Panc1 (cell line): ENCODE measurements at places on chromosomes 1 and 21. TPM values are rescaled to one million over a fixed set of nuclear protein-coding genes. Genes with fewer than 3 reads are reported as not detected.

Gene HSD3B1
- total RNA-seq: not detected

Gene SERTAD4
- 0.31 TPM for total RNA-seq

Gene KCNH1
- not detected for total RNA-seq

Gene LEPR
- total RNA-seq: 3.0 TPM

Gene MYOC
- not detected for total RNA-seq

Gene ZNF593OS
- not detected for total RNA-seq

Gene C1orf226
- 38.4 TPM for total RNA-seq

Gene TOE1
- 14.3 TPM for total RNA-seq

Gene TGFB2
- total RNA-seq: 58.9 TPM

Gene C4BPA
- 0.26 TPM for total RNA-seq

Gene PPIAL4G
- not detected for total RNA-seq

Gene IL10
- not detected for total RNA-seq

Gene CADM3
- total RNA-seq: 0.28 TPM

Gene CR1L
- not detected for total RNA-seq

Gene BRDT
- total RNA-seq: not detected

Gene DMBX1
- total RNA-seq: 0.05 TPM

Gene CCDC27
- not detected for total RNA-seq

Gene GJC2
- 2.4 TPM for total RNA-seq

Gene RNU1-3
- total RNA-seq: 1,290 TPM

Gene HAO2
- total RNA-seq: not detected

Gene TCHHL1
- not detected for total RNA-seq

Gene OR2T35
- total RNA-seq: not detected

Gene AKNAD1
- total RNA-seq: 0.26 TPM

Gene BMP8A
- 0.54 TPM for total RNA-seq

Gene SAMD11
- total RNA-seq: 51.8 TPM

Gene CRNN
- not detected for total RNA-seq

Gene RSPH1
- total RNA-seq: 0.46 TPM

Gene BARHL2
- not detected for total RNA-seq

Gene WDR77
- total RNA-seq: 49.9 TPM

Gene RCC1
- total RNA-seq: 61.2 TPM

Gene LENEP
- 0.67 TPM for total RNA-seq

Gene HES3
- not detected for total RNA-seq

Gene CLIC4
- total RNA-seq: 123 TPM

Gene NFIA
- 20.9 TPM for total RNA-seq

Gene NUP210L
- 0.05 TPM for total RNA-seq

Gene TMPRSS3
- total RNA-seq: not detected

Gene SLC9C2
- not detected for total RNA-seq

Gene S100A11
- 474 TPM for total RNA-seq

Gene KCNK1
- total RNA-seq: 0.13 TPM

Gene FCRL2
- not detected for total RNA-seq

Gene TEKT2
- total RNA-seq: 0.23 TPM

Gene HTR1D
- 3.5 TPM for total RNA-seq

Gene MATN1
- total RNA-seq: 0.59 TPM

Gene CELA3B
- total RNA-seq: 3.4 TPM

Gene S100A3
- total RNA-seq: 12.0 TPM

Gene RASAL2
- total RNA-seq: 31.6 TPM

Gene OR14K1
- total RNA-seq: not detected

Gene SPRR2F
- not detected for total RNA-seq

Gene CCDC190
- not detected for total RNA-seq

Gene S100A12
- total RNA-seq: not detected

Gene BATF3
- total RNA-seq: 2.4 TPM

Gene CLCA1
- total RNA-seq: 0.08 TPM

Gene SLC6A9
- total RNA-seq: 9.2 TPM

Gene PPT1
- 158 TPM for total RNA-seq

Gene PALMD
- total RNA-seq: 0.05 TPM
